ENCODE measurements at places on chromosomes 7 and 10.

- no peak for DNase-seq
Observed at GRCh38 chr7:124792696-124793095, 27.1 kb upstream of the GPR37 start.

GRCh38 chr7:71911051-71911450 lies 501.1 kb downstream of the CALN1 start:
- DNase-seq = no peak

DNA sequence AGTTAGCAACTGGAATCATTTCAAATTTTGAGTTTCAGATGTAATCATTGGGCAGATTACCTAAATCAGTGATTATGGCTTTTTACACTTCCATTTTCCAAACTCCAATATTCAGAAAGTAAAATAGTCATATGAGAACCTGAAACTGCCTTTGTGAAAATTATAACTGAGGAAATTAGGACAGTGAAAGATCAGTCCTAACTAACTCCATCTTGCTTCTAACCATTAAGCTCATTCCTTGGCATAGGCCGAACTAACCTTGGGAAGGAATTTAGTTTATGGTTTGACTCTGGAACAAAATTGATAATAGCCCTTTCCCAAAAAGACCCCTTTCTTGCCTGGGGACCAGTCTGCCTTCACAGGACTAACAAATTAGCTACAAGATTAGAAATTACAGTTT lies 2.2 kb downstream of the CRPPA start:
- DNase-seq = no peak

GRCh38 chr7:69757981-69758430 lies 159.7 kb downstream of the AUTS2 start:
- no peak for DNase-seq

GRCh38 chr10:111392910-111393309 lies 316.1 kb downstream of the ADRA2A start:
- no peak for DNase-seq

GRCh38 chr7:34060196-34060947 lies 155.0 kb downstream of the BMPER start:
- no peak for DNase-seq

- no peak for DNase-seq
Observed at GRCh38 chr7:132066761-132067171, 509.5 kb downstream of the PLXNA4 start.

DNA sequence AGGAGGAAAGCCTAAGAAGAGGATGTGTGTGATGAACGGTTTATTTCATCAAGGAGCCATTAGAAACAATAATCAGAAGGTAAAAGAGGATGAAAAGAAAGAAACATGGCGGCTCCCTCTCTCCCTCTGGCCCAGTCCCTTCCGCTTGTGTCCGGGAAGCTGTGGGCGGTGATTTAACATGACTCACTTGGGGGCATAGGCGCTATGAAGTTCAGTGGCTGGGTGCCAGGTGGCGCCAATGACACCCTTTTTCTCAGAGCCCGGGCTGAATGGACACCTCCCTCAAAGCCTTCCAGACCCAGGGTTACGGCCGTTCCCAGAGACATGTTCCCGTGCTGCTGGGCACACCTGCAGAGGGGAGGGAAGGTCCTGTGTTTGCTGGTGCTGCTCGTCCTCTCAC lies 244.0 kb downstream of the SKAP2 start:
- DNase-seq = no peak

GRCh38 chr10:19498393-19499290 lies 317.6 kb upstream of the PLXDC2 start:
- DNase-seq = no peak

Data from stimulated activated CD4-positive, alpha-beta T cell treated with anti-CD3 and anti-CD28 coated beads, Interleukin-1b, Interleukin-23, amount 100 ng/mL, for 1 hour (primary cell).